Effector memory CD8-positive, alpha-beta T cell (primary cell): ENCODE measurements at places on chromosomes 4 and X.

- H3K4me1 ChIP-seq, result no peaks in the 10 kb centered on the region
- peaks cover 33% of the 10 kb centered on the region for H3K27me3 ChIP-seq
- H3K4me3 ChIP-seq, result no peak overlapping the region
- H3K36me3 ChIP-seq, result no peaks in the 10 kb centered on the region
These were observed 147.1 kb downstream of the CPEB2 start for GRCh38 chr4:15149234-15149838.

GRCh38 chrX:154083126-154083517, 14.4 kb downstream of the MECP2 start:
- H3K27ac ChIP-seq, result peak overlapping the region; percentile 65
- H3K27me3 ChIP-seq, result no peaks in the 10 kb centered on the region
- peaks cover 28% of the 10 kb centered on the region for H3K4me1 ChIP-seq
- no peak for DNase-seq
- H3K4me3 ChIP-seq, result peak overlapping the region; percentile 73

DNA sequence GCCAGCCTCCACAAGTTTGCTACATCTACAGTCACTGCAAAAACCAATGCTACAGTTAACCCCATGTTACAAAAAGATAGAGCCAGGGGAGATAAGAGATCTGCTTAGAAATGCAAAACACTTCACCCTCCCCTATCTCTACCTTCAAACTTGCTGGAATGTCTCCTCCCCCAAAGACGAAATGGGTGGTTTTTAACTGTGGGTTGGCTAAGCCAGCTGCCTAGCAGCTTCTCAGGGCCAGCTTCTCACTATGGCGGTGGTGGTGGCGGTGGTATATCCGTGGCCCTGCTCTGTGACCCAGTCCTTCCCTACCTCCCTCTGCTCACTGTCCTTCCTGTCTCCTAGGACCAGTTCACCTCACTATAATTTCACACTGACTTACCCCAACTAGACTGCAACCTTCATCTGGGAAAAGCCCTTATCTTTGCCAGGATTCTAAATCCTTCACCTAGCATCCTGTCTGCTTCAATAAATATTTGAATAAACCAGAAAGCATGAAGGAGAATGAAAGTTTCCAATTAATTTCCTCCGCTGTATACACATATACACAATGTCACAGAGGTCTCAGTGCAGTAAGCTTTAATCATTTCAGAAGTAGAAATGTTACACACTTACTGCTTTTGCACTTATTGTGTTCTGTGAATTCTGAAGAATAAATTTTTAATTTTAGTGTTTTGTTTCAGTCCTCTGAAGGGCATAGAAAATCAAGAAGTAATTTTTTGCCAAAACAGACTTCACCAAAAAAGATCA, 46.3 kb downstream of the SH3KBP1 start:
- H3K4me1 ChIP-seq, result peaks cover 34% of the 10 kb centered on the region
- DNase-seq, result peak; percentile 37
- H3K36me3 ChIP-seq, result peaks cover 16% of the 10 kb centered on the region

DNA sequence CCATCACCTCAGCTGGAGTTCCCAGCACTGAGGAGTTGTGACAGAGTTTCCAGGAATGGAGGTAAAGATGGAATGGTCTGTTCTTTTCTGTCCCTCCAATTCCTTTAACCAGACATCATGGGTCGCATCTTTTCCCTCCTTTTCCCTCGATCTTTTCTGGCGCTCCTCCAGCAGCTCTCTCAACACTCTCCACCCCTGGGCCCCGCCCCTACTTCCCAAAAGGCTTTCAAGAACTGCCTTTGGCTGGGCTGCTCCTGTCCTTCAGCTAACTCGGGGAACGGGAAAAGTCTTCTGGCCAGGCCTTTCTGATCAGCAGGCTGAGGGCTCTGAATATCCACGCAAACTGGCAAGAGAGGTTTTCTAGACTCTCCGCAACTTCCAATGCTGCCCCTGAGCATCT, 34.0 kb downstream of the UTP14A start:
- no peaks in the 10 kb centered on the region for H3K27me3 ChIP-seq
- no peak overlapping the region for H3K4me3 ChIP-seq
- DNase-seq, result no peak
- H3K27ac ChIP-seq, result no peak overlapping the region
- no peaks in the 10 kb centered on the region for H3K4me1 ChIP-seq

DNA sequence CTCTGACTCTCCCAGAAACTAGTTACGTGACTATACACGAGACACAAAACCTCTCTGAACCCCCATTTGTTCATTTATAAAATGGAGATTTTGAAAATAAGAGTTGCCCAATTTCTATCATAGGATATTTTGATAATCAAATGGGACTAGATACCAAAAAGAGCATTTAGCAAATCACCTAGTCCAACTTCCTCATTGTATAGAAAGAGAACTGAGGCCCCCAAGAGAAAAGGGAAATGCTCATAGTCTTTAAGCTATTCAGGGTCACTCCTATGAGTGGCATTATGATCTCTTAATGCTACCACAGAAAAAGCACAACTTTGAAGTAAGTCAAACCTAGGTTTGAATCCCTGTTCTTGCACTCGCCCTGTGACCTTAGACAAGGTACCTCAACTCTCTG, 62.7 kb downstream of the BMP15 start:
- no peaks in the 10 kb centered on the region for H3K4me1 ChIP-seq
- no peaks in the 10 kb centered on the region for H3K27me3 ChIP-seq
- no peak overlapping the region for H3K27ac ChIP-seq
- H3K36me3 ChIP-seq, result no peaks in the 10 kb centered on the region

DNA sequence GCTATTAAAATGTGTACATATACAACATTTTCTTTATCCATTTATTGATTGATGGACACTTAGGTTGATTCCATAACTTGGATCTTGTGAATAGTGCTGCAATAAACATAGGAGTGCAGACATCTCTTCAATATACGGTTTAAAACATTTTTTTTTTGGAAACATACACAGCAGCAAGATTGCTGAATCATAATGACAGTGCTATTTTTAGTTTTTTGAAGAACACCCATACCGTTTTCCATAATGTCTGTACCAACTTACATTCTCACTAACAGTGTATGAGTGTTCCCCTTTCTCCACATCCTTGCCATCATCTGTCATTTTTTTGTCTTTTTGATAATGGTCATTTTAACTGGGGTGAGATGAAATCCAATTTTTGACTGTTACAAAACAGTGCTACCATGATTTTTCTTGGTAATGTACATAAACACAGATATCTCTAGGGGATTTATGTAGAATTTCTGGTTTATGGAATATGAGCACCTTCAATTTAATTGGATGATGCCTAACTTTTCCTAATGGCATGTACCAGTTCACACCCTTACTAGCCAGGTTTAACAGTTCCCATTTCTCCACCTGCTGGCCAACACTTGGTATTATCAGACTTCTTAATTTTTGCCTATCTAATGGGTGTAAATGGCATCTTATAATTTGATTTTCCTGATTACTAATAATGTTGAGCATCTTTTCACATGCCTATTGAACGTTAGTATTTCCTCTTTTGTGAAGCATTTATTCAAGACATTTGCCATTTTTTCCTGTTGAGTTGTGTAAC, 21.0 kb upstream of the TMSB15B start:
- peaks cover 8% of the 10 kb centered on the region for H3K4me1 ChIP-seq
- H3K27me3 ChIP-seq, result no peaks in the 10 kb centered on the region
- no peak overlapping the region for H3K27ac ChIP-seq
- H3K36me3 ChIP-seq, result no peaks in the 10 kb centered on the region
- no peak for DNase-seq

DNA sequence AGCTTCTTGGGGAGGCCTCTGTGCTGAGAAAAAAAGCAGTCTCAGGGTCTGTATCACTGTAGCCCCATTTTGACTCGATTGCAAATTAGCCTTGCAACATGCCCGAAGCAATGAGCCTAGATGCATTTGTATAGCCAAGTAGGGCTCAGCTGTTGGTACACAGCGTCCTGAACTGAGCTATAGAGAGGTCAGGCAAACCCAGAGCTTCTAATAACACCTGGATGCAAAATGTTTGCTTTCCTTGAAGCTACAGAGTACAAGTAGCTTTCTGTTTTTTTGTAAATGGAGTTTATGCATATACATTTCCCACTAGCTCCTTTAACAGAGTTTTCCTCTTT, 87.8 kb downstream of the PLAC1 start:
- no peaks in the 10 kb centered on the region for H3K36me3 ChIP-seq
- DNase-seq, result no peak
- no peak overlapping the region for H3K4me3 ChIP-seq
- H3K27ac ChIP-seq, result no peak overlapping the region
- H3K4me1 ChIP-seq, result no peaks in the 10 kb centered on the region

GRCh38 chr4:152099981-152100378, 339.2 kb upstream of the GATB start:
- peak overlapping the region; percentile 77 for H3K4me3 ChIP-seq
- peaks cover 91% of the 10 kb centered on the region for H3K4me1 ChIP-seq
- H3K27me3 ChIP-seq, result no peaks in the 10 kb centered on the region

DNA sequence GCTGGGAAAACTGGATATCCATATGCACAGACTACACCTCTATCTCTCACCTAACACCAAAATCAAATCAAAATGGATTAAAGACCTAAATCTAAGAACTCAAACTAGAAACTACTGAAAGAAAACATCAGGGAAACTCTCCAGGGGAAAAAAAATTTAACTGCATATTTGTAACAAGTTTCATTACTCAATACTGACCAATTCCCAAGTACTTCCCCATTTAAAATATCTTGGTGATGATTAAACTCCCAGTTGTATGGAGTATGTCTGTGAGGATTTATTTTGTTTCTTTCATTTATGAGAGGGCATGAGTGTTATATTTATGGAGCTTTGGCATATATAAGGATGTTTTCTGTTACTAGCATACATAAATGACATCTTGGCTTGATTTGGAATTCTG, 112.3 kb upstream of the IL15 start:
- H3K4me1 ChIP-seq, result no peaks in the 10 kb centered on the region
- no peaks in the 10 kb centered on the region for H3K36me3 ChIP-seq
- no peak overlapping the region for H3K27ac ChIP-seq
- H3K4me3 ChIP-seq, result no peak overlapping the region
- H3K27me3 ChIP-seq, result no peaks in the 10 kb centered on the region

GRCh38 chrX:11397680-11398079, 104.5 kb downstream of the AMELX start:
- no peak overlapping the region for H3K4me3 ChIP-seq
- H3K4me1 ChIP-seq, result no peaks in the 10 kb centered on the region
- no peak overlapping the region for H3K27ac ChIP-seq
- no peaks in the 10 kb centered on the region for H3K36me3 ChIP-seq
- no peak for DNase-seq
- no peaks in the 10 kb centered on the region for H3K27me3 ChIP-seq

DNA sequence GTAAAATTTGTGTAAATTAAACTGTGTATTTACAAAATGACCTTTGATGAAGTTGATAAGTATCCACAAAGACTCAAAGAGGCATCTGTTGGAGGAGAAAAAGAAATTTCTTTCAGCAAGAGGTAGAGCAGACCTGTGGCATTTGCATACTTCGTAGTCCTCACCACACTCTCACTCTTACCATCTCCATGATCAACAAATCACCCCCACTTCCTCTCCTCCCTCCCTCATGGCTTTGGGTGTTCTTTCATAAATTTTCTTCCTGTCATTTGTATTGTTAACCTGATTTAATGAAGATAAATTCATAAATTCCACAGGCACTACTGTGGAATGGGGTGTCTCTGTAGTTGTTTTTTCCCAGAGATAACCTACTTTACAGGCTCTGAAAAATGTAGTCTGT, 366.5 kb downstream of the ZNF674 start:
- H3K36me3 ChIP-seq, result no peaks in the 10 kb centered on the region
- H3K27me3 ChIP-seq, result peaks cover 8% of the 10 kb centered on the region
- DNase-seq, result no peak
- no peaks in the 10 kb centered on the region for H3K4me1 ChIP-seq

GRCh38 chrX:115560211-115560977, 580 bp upstream of the PLS3 start:
- H3K4me3 ChIP-seq, result no peak overlapping the region
- H3K27ac ChIP-seq, result no peak overlapping the region

DNA sequence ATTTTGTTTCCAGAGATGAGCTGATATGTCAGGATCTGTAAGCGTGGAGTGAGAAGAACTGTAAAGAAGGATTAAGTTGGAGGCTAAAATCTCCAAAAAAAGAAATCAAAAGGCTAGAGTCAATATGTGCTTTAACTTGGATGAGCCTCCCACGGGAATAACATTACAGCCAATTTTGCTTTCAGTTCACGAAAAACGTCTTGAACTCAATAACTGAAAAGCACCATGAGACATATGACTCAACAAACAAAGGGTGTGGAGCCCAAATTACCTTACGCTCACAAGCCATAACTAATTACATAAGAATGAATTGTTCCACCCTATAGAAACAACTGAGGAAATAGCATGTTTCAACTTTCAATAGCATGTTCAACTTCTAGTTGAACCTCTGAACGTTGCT, 22.3 kb downstream of the TMPRSS11D start:
- no peaks in the 10 kb centered on the region for H3K36me3 ChIP-seq
- H3K27me3 ChIP-seq, result peaks cover 5% of the 10 kb centered on the region
- no peaks in the 10 kb centered on the region for H3K4me1 ChIP-seq
- DNase-seq, result no peak
- H3K27ac ChIP-seq, result no peak overlapping the region

DNA sequence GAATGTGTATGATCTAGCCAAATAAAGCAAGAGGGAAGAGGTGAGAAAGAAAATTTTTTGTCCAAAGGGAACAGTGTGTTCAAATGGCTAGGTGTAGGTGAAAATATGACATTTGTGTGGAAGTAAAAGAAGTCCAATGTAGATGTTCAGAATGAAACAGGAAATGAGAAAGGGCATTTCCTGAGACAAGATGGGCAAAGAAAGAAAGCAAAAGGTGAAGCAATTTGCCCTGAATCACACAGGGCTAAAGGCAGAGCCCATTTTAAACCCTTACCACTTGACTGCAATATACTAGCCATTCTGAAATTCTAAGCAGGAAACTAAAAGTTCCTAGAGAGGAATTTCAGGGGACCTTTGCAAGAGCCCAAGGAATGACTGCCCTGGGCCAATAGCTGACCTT, 36.0 kb downstream of the CLOCK start:
- no peaks in the 10 kb centered on the region for H3K27me3 ChIP-seq
- H3K4me1 ChIP-seq, result peaks cover 23% of the 10 kb centered on the region
- H3K27ac ChIP-seq, result peak overlapping the region; percentile 21
- no peak for DNase-seq
- H3K4me3 ChIP-seq, result no peak overlapping the region

DNA sequence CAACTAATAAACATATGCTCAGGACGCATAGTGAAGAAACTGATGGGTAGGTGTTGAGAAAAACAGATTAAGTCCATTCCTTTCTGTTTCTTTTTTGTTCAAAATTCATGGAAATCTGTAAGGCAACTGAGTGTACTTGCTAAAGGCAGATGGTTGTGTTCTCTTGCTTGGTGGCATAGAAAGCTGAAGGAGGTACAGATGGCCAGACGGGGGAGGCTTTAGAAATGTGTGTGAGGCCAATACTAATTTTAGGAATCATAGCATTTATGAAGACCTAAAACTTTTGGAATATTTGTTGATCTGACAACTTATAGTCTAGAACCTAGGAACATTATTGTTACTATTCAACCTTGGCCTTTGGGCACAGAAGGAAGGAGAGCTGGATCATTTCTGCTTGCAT, 56.8 kb upstream of the EMCN start:
- DNase-seq, result no peak
- no peaks in the 10 kb centered on the region for H3K36me3 ChIP-seq
- H3K4me3 ChIP-seq, result no peak overlapping the region
- no peaks in the 10 kb centered on the region for H3K4me1 ChIP-seq
